ENCODE measurements at places on chromosomes 5 and 9.
A peak's percentile ranks its signal among the peaks of the same experiment; 100 is the strongest.

- DNase-seq: no peak
Observed at GRCh38 chr5:63263411-63263810, 684.8 kb downstream of the LRRC70 start.

DNA sequence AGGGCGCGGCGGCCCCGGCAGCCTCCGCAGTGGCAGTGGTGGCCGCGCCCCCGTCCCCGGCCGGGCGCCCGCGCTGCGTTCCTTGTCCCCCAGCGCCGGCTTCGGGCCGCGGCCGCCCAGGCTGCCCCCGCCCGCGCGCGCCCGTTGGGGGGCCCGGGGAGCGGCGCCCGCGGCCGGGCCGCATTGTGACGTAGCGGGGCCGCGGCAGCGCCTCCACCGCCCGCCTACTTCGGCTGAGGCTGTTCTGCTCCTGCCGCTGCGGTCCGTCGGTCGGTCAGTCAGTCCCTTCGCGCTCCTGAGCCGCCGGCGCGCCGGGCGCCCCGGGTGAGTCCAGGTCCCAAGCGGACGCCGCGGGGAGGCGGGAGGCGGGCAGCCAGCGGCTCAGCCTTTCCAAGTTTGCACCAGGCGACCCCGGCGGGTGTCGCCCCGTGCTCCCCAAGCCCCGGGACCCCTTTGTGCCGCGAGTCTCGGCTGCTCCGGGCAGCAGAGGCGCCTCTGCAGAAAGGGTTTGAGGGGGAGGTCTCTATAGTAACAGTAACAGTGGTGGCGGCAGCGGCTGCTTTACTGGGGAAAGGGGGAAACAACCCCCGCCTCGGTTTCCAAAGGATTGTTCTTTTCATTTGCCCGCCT, at the start of gene SNCAIP:
SNCAIP (plus strand) TSS at position 277 of the 630 bp plus-strand sequence. CDS start 78,898 bp downstream, outside the sequence.
- no peak for DNase-seq

DNA sequence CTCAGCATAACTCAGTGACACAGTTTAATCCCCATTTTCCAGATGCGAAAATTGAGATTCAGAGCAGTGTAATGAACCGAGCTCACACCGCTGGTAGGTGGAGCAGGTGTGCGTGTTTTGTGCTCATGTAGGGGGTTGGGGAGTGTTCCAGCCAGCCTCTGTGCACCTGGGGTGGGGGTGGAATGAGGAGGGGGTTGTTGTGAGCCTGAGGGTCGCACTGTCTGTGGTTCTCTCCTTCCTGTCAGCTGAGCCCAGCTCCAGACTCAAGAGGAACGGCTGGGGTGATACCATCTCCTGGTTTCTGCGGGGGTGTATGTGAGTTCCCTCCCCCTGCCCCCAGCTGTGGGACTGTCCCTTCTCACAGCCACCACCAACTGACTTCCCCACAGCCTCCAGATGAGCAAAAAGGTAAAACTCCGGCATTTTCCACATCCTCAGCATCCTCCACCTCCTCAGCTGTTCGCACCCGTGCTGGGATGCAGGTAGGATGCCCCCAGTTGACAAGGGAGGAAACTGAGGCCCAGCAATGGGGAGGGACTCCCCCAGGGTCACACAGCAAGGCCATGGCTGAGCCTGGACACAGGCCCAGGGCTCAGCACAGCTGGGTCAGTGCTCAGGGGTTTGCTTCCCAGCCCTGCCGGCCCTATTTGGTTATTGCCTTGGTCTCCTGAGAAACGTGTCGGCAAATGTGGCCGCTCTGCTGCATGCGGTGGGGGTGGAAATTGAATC, 2.1 kb downstream of the SH2D3C start:
- peak; percentile 89 for DNase-seq

GRCh38 chr9:76725011-76725546, 39.2 kb upstream of the PCA3 start:
- no peak for DNase-seq

DNA sequence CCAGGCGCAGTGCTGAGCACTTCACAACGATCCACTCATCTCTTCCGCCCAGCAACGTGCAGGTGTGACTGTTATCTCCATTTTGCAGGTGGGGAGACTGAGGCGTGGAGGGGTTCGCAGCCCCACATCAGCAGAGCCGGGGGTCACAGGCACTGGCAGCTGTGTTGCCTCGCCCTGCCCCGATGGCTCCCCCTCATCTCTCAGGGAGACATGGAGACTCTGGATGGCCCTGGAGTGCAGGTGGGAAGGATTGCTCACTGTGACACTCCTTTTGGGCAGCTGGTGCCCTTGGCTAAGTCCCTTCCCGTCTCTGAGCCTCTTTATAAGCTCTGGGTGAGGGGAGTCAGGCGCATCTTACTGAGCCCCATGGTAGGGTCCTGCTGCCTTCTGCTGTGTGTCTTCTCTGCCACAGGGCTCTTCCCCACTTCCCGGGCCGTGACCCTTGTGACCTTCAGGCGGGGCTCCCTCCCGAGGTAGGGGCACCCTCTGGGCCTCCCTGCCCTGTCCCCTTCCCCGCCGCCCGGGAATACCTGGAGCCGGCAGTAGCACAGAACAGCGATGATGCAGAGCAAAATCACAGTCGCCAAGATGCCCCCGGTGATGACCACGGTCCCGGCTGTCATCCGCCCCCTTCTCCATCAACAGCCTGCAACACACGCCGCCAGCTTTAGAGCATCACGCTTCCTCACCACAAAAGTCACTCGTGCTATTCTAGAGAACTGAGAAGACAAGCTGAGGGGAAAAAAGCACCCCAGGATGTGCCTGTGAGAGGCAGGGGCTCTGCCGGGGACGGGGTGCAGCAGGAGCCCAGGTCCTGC, 29.4 kb downstream of the FAM163B start:
- no peak for DNase-seq

GRCh38 chr5:54080831-54081230, 229.5 kb downstream of the ARL15 start:
- no peak for DNase-seq

- DNase-seq: no peak
Observed at GRCh38 chr9:128706671-128707381, 4.5 kb downstream of the PKN3 start.

GRCh38 chr9:136711751-136712689, at the start of gene DIPK1B:
Gene DIPK1B (plus strand): TSS chr9:136712572. CDS start chr9:136712666, 94 bp downstream.
- no peak for DNase-seq

GRCh38 chr5:158409507-158409906, 550.6 kb upstream of the CLINT1 start:
- no peak for DNase-seq
